Uterus (tissue), 4 donors: ENCODE measurements at places on chromosomes 2 and 18. TPM values are rescaled to one million over a fixed set of nuclear protein-coding genes. Genes with fewer than 3 reads are reported as not detected.

GRCh38 chr2:40093021-40093675 is 314.1 kb upstream of the THUMPD2 start:
- no peak for DNase-seq

Gene DSG1
- total RNA-seq, result not detected

Gene CPS1
- 10.8 TPM for total RNA-seq

DNA sequence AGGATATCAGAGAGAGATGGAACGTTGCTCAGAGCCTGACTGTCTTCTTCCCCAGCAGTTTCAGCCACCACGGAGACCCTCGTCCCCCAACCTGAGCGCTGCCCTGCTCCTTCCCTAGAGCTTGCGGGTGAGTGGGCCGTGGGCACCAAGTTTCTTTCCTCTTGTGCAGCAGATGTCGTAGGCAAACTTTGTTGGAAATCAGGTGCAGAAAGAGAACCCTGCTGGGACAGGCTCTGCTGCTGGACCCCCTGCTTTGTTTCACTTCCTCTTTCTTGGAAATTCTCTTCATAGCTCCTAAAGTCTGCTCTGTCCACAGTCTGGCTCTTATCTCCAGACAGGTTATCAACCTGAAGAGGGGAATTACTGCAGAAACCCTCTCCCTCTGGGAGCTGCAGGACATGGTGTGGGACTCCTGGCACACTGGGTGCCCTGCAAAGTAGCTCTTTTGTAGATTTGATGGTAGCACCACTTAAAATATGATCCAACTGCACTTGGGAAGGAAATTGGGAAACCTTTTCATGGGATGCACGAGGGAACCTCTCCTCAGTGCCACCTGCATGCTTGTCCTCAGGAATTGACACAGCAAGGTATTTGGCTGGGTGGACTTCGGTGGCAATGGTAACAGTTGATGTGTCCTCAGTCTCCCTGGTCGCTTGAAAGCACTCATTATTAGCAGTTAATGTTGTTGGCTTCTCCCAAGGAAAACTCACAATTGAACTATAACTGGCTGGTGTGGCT is 92.2 kb downstream of the ALPK2 start:
- DNase-seq, result no peak

DNA sequence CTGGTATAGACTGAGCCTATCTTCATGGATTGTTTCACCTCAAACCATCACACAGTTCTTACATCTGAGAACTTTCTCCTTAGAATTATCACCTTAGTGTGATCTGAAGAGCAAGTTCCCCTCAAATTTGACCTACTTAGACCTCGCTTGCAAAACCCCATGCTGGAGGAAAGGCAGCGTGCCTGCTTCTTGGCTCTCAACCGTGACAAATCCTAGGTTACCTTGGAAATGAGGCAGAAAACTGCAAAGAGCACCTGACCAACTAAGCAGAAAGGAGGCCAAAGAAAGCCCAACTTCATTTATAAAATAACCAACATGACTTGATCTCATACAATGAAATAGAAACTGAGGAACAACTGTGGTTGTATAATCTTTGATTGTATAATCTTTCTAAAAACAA is 146.4 kb downstream of the RAB3GAP1 start:
- DNase-seq, result no peak

GRCh38 chr2:181784556-181784955 is 104.2 kb upstream of the NEUROD1 start:
- DNase-seq, result no peak

Gene CNTNAP5
- total RNA-seq, result not detected

GRCh38 chr2:69827796-69828540 is 1.5 kb upstream of the GMCL1 start:
- DNase-seq, result no peak

Gene UGT1A3
- total RNA-seq, result not detected

DNA sequence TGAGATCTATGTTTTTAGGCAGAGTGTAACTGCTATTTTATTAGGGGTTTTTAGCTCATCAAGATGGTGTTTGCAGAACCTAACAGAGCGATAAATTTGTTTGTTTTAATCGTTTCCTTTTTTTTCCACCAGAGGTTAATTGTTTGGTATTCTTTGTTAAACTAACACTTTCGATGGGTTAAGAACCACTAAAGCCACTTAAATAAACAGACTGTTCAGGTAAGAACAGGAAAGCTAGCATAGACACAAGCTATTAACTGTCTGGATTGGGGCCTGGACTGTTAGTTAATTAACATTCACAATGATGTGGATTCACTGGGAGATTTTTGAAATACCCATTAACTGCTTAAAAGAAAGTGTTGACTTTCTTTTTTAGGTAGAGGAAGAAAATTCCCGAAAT is 209.0 kb upstream of the COPS8 start:
- no peak for DNase-seq

DNA sequence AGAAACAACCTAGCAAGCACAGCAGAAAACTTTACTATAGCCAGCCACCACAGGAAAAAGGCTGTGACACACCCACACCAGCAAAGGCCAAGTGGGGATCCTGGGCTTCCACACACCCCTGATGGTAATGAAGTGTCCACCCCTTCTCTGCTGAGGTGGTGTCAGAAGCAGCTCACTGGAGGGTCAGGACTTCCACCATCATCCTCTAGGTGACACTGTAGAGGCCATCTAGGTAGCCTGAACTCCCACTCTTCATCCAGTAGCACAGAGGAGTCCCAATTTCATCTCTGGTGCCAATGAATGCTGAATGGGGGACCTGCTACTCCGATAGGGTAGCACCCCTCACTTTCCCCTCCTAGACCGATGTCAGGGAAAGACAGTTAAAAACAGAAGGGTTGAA is 1544.4 kb downstream of the LRP1B start:
- DNase-seq, result no peak

DNA sequence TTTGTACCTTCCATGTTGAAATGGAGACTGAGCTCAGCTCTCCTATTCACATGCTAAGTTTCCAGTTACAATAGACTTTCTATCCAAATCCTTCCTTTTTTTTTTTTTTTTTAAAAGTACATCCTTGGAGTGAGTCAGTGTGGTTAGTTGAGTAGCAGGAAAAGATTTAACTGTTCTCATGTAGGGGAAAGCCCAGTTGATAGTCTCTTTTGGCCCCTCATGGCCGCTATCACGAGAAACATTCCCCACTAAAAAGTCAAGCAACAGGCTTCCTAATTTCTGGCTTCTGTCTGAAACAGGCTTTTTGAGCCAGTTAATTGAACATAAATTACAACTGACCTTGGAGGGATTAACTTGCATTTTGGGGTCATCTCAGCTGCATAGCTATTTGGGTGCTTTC is 161.3 kb downstream of the MEIS1 start:
- no peak for DNase-seq

Gene EGR4
- not detected for total RNA-seq

GRCh38 chr2:32248299-32248698 is 16.4 kb downstream of the NLRC4 start:
- DNase-seq, result no peak

Gene ZCCHC2
- total RNA-seq, result 7.4 TPM

DNA sequence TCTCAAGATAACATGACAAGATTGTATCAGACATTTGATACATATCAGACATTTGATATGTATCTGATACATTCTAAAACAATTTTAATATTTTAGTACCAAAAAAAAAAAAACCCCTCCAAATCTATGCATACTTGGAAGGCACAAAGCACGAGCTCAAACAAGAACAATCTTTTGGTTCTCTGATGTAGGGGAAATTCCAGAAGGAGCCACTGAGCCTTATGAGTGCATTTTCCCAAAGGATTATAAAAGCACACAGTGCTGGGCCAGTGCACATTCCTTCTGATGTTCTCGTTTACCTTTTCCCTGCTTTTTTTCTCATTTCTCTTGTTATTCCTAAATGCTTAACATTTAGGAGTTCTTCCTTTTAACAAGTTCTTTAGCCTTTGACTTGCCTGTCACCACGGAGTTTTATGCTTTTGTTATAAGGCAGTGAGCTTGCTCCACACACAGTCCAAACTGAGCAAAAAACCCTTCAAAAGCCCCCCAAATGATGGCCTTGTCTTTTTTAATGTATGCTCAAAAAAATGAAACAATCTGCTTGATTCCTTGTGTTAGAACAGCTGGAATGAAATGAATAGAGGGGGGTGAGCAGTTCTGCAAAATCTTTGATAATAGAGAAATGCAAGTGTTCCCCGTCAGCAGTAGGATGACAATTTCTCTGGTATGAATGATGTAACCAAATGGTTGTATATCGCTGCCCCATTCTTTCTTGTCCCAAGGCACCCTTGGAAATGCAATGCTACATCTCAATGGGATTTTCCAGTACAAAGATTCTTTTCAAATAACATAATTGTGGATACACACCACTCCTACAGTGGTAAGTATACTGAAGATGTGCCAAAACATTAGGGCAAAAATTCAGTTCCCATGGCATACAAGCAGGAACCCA is 597.2 kb upstream of the ZEB2 start:
- DNase-seq, result no peak

Gene SLC66A2
- total RNA-seq, result 42.5 TPM

DNA sequence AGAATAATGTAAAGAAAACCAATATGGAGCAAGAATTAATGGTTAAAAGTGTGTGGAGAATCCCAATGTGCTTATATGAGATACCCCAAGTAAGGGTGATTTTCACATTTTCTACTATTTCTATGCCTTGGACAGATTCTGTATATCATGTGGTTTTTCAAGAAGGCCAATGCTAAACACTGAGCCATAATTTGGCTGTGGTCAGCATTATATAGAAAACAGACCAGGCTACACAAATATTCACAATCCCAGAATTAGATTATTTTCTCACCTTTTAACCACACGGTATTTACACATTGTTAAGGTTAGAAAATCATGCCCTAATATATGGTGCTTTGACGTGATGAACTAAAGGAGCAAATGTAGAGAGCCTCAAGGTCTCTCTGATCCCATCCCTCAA is 277.4 kb upstream of the LRATD1 start:
- no peak for DNase-seq

DNA sequence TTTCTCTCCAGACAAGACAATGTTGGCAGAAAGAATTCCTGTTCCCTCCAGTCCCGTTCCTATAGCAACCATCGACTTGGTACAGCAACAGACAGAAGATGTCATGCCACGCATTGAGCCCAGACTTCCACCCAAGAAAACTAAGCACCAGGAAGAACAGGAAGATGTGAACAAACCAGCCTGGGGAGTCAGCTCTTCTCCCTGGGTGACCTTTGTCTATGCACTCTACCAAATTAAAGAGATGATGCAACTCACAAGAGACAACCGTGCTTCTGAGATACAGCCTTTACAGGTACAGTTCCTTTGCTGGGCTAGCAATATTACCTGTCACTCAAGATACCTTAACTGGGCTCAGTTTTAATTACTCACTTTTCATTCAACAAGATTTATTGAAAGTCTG is 37.1 kb downstream of the NEMP2 start:
- DNase-seq, result no peak

DNA sequence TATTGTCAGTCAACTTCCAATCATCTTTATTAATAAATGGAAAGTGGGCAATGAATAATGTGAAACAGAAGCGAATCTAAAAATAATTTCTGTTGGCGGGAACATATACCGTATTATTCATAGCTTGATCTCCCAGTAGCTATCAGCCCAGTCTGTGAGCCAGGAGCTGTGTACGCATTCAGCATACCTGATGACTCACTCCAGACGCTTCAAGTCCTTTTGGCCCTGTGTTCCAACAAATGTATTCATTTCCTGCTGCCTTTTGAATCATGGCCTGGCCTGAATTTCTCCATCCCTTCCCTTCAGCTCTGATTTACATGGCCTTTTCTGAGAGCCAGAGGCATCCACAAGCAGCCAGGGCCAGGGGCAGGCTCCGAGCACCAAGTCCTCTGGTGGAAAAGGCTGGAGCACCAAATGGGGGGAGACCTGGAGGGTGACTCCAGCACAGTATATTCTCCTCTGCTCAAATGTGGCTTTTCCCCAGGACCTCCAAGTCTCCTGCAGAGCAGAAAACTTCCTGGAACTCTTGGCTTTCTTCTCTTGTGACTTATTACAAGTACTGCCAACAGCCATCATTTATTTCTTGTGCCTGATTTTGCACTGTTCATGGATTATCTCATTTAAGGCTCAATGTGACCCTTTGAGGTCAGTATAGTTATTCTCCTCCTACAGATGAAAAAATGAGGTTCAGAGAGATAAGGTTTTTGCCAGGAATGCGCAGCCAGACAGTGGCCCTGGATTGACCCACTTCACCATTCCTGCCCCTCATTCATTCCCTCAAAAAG is 108.7 kb downstream of the EN1 start:
- DNase-seq, result peak; percentile 46

GRCh38 chr2:236180831-236181453 is 12.8 kb upstream of the GBX2 start:
- no peak for DNase-seq

DNA sequence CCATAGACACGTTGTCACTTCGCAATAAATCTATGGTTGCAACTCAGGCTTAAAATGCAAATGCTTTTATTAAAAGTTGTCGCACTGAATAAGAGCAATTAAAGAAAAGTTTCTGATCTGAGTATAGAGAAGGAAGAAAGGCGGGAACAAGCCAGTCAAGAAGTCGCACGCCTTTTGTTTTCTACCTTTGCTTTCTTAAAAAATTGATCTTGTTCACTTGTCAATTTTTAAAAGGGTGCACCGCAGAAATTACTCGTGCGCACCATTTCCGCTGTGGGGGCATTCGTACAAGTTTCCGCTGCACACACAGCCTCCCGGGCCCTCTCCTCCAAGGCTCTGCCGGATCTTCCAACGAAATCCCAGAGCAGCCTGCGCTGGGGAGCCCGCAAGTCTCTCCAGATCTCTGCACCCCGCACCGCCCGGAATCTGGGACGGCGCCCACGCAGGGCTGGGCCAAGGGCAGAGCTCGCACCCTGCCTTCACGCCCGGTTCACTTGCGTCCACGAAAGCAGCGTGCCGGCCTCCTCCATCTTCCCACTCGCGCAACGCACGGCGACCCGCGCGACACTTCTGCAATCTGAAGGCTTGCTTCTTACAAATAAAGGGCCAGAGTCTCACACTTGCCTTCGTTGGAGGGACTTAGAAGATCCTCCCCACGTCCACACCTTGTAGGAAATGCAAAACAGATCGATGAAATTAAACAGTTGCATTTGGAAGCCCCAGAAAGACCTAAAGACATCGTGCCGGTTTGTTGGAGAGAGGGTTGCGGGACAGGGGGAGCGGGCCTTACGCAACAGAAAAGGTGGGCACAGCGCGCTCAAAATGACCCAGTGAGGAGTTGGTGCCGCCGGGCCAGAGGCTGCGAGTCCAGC is 2.6 kb upstream of the SALL3 start:
- no peak for DNase-seq

GRCh38 chr2:167190053-167190452 is 301.8 kb downstream of the XIRP2 start:
- DNase-seq, result no peak

- DNase-seq, result no peak
Measured at GRCh38 chr2:237280229-237280628, 133.7 kb downstream of the COL6A3 start.

- no peak for DNase-seq
Measured at GRCh38 chr2:111627256-111627655, 256.7 kb downstream of the ANAPC1 start.
